Stimulated activated CD8-positive, alpha-beta memory T cell treated with anti-CD3 and anti-CD28 coated beads, Interleukin-4, amount 100 ng/mL, for 4 hours (primary cell): ENCODE measurements at places on chromosomes 6 and 20.

DNA sequence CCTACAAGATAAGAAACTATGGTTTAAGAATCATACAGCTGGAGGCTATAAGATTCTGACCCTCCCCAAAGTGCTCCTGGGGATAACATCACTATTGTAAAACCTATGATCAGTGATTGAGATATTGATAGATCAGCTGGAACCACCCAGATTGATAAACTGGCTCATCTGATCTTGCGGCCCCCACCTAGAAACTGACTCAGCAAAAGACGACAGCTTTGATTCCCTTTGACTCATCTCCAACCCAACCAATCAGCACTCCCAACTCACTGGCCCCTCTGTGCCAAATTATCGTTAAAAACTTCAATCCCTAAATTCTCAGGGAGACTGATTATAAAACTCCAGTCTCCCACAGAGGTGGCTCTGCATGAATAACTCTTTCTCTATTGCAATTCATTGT is 106.4 kb downstream of the SCP2D1 start:
- no peak for DNase-seq

DNA sequence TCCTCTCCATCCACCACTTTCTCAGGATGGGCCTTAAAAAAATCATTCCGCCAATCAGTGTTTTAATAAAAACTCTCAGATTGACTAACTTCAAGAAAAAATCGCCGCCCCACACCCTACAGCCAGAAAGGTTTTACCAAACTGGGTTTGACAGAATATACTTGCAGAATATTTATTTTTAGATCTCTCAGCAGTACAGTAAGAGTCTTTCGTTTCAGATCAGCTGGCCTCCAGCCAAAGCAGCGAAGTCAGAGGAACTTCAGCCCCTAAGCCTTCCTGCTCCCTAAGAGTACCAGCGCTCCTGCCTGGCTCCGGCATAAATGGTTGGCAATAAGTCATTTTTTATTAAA is 24.7 kb downstream of the TBC1D7 start:
- no peak for DNase-seq

GRCh38 chr6:125481056-125481455 is 179.3 kb upstream of the HDDC2 start:
- no peak for DNase-seq

- DNase-seq = no peak
Observed at GRCh38 chr6:101747160-101747559, 353.7 kb downstream of the GRIK2 start.

DNA sequence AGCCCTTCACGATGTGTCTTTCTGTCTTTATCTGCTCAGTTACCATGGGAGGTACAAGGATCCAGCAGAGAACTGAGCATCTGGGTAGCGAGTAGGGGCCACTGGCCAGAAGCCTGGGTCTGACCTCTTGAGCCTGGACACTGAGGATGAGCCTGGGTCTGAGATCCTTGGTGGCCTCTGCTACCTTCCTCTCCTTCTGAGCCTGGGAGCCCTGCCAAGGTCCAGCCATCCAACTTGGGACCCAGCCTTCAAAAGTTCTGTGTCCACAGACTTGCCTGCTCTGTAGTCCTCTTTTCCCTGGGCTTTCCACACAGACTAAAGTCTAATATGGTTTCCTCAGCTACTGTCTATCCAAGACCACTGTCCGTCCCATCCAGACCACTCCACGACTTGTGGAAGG is 60.2 kb upstream of the NAA20 start:
- no peak for DNase-seq

DNA sequence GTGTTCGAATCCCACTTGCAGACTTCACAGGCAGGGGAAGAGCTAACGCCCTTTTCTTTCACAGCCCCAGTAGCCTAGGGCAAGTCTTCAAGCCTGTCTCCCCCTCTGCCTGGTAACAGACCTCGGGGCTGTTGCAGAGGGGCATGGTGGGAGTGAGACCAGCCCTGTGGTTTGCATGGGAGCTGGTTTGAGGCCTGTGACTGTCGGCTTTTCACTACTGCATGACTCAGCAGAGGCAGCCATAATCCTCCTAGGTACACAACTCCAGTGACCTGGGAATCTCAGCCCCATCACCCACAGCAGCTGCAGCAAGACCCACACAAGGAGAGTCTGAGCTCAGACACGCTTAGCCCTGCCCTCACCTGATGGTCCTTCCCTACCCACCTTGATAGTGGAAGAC is 55.3 kb upstream of the POPDC3 start:
- no peak for DNase-seq

DNA sequence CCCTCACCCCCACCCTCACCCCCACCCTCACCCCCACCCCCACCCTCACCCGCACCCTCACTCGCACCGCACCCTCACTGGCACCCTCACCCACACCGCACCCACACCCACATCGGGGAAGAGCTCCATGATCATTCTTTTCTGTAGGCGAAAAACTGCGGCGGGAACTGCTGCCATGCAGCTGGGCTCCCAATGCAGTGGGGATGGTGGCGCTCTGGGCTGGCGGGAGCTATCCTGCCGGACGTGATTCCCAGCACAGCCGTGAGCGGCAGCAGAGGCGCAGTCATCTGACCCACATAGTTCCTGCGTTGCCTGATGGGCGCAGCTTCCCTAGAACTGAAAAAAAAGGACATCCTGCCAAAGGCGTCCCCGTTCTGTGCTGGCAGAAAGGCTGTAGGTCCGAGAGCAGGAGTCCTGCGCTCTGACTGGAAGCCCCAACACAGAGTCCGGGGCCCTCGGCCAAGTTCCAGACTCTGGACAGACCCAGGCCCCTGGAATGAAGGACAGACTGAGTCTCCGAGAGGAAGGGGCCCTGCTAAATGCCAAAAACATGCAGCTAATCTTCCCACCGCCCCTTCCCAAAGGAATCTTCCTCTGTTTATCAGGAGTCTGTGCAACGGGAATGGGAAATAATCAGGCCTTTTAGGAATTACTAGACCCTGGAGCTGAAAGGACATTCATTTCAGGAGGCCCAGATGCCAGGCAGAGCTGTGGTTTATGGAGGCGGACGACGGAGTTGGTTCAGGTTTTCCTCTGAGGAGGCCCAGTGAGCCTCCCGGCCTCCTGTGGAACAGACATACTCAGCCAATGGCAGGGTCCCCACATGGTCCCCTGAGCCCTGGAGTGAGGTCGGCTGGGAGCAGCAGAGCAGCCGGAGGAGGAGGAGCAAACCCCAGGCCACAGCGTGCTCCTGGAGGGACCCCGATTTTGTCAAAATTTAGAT is 14.1 kb upstream of the TCFL5 start:
- DNase-seq = no peak

DNA sequence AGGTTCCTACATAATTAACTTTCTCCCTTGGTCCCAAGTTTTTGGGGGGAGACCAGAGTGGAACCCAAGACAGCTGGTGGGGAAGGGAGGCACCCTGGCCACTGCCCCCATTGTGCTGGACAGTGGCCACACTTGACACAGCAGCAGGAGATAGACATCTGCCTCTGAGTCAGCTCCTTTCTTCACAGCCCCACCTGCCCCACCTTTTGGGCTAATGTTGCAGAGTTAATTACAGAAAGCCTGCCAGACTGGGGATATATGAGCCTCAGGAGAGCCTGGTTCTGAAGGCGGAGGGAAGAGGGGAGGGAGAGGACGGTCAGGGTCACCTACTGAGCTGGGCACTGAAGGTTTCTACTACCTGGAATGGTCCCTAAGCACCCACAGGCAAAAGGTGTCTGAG is 50.6 kb downstream of the MAFB start:
- no peak for DNase-seq

DNA sequence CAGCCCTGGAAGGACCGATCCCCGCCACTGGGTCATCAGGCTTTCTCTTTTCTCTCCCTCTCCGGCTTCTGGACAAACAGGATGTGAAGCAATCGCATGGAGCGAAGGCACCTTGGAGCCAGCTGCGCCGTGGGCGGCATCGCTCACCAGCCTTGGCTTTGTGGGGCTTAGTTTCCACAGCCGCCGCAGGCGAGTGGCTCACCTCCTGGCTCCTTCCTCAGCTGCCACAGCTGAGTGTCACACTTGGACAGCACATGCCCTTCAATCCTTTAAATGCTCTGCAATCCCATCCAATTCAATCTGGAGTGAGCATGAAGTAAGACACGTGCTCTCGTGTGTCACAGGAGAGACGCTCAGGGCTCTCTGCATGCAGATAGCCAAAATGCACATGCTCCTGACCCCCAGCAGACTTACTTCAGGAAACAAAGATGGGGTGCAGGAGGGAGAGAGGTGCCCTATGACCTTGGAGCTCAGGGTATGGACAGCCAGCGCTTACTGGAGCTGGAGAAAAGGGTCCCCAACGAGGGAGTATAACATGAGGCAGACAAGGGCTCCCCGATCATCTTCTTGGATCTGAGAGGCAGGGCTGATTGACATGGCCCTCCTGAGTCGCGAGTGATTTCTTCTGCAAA is 70.9 kb downstream of the BMP7 start:
- DNase-seq = no peak

DNA sequence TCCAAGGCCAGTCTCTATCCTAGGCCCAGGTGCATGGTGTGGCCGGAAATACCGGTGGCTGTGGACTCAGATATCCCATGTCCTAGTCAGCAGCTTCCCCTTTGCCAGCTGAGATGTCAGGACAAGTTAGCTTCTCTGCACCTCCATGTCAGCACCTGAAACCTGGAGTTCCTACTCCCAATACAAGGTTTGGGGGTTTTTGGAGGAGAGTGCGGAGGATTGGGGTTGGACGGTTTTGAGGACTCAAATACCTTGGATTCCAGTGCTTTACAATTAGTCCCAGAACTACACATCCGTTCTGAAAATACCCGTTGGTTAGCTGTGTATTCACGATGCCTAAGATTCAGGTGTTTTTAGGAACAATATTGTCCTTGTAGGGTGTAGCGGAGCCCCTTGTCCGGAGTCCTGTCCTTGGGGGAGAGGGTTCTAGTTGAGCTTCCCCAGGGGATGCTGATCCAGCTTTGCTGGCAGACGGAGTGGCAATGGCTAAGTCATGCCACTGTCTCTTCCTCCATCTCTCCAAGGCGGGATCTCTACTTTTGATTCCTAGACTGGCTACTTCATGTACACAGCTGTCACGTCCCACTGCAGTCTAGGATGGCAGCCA is 45.0 kb downstream of the ADNP start:
- DNase-seq = no peak

- DNase-seq = no peak
Observed at GRCh38 chr6:152598901-152599537, 38.1 kb downstream of the SYNE1 start.

- no peak for DNase-seq
Observed at GRCh38 chr6:34947561-34947960, 58.5 kb downstream of the ANKS1A start.

GRCh38 chr6:34128045-34128444 is 17.8 kb downstream of the GRM4 start:
- DNase-seq = no peak

GRCh38 chr20:49460916-49461315 is 21.6 kb downstream of the KCNB1 start:
- no peak for DNase-seq

GRCh38 chr20:32626859-32627636 is 41.9 kb upstream of the NOL4L start:
- DNase-seq = no peak

DNA sequence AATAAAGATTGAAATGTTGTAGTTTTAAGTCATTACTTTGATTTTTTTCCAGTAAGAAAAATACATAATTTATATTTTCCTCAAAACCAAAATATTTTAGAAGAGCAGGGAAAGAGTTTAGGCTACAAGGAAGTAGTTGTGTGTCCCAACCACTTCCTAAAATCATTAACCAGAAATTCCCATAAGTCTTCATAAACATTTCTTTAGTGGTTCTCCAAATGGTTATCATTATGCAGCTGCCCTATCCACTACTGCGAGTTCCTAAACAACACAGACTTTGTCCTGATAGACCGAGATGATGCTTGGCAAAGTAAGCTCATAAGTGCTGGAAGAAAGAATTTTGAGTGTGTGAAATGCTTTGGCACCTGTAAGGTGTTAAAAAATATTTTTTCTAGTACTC is 93.6 kb downstream of the ARMC2 start:
- DNase-seq = no peak

- no peak for DNase-seq
Observed at GRCh38 chr6:25303254-25303653, 24.1 kb downstream of the CARMIL1 start.

DNA sequence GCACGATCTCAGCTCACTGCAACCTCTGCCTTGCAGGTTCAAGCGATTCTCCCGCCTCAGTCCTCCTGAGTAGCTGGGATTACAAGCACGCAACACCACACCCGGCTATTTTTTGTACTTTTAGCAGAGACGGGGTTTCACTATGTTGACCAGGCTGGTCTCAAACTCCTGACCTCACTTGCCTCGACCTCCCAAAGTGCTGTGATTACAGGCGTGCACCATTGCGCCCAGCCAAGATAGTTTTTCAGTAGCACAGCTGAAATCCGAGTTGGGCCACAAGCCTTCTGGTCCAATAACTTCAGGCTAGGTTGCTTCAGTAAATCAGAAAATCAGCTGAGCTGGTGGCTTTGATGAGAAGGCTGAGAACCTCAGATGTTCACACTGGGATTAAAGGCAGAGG is 65.7 kb downstream of the TRAM2 start:
- no peak for DNase-seq

DNA sequence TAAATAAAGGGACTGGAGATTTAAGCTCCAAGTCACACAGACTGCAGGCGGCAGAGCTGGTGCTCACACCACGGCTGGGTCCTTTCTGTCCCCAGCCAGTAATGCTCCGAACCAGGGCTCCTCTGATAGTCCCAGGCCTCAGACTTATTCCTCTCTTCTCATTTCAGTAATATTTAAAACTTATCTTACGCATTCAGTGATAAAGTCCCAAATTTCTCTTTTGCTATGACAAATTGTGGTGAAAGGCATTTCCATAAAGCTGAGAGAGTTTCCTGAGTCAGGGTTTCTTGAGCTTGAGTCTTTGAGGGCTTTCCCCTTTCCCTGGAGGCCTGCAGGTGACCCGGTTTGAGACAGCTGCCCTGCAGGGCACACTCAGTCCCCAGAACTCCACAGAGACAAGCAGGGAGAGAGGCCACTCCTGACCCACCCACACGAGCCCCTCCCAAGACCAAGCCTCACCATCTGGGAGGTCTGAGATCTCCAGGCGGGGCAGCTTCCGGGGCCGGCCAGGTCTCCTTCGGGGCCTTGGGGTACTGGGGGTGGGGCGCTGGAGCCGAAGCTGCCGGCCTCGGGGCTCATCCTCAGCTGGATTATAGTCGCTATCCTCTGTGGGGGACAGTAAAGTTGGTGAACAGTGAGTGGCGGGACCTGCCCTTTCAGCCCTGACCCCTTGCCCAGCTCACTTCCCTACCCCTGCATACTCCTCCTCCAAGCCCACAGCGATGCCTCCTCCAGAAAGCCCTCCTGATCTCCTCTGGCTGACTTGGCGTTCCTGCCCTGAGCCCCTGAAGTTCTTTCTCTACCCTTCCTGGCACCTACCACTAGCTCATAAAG is 6.6 kb downstream of the ZNF335 start:
- DNase-seq = no peak
